ENCODE measurements at places on chromosomes 6 and 20.

- no peak for DNase-seq
Measured at GRCh38 chr6:15250187-15251168, 4.6 kb downstream of the JARID2 start.

DNA sequence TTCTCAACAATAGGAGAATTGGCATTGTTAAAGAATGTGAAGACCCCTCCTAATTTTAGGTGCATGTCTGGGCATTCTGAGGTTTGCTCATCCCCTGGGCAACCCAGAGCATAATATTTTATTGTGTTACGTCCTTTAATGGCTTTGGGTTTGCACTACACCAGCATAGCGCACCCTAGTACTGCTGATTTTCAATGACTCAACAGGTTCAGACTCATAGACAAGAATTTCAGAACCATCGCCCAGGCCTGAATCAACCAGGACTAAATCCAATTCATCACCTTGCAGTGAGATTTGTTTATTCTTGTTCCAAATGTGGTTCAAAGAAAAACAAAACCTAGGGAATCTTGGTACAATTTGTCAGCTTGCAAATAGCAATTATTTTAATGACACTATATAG lies 137.8 kb upstream of the PHACTR1 start:
- no peak for DNase-seq

GRCh38 chr6:69631552-69632346 lies 165.1 kb downstream of the LMBRD1 start:
- no peak for DNase-seq

GRCh38 chr20:54350415-54350814 lies 125.0 kb upstream of the DOK5 start:
- peak; percentile 14 for DNase-seq

GRCh38 chr6:14711056-14711703 lies 534.7 kb upstream of the JARID2 start:
- DNase-seq, result peak; percentile 82

DNA sequence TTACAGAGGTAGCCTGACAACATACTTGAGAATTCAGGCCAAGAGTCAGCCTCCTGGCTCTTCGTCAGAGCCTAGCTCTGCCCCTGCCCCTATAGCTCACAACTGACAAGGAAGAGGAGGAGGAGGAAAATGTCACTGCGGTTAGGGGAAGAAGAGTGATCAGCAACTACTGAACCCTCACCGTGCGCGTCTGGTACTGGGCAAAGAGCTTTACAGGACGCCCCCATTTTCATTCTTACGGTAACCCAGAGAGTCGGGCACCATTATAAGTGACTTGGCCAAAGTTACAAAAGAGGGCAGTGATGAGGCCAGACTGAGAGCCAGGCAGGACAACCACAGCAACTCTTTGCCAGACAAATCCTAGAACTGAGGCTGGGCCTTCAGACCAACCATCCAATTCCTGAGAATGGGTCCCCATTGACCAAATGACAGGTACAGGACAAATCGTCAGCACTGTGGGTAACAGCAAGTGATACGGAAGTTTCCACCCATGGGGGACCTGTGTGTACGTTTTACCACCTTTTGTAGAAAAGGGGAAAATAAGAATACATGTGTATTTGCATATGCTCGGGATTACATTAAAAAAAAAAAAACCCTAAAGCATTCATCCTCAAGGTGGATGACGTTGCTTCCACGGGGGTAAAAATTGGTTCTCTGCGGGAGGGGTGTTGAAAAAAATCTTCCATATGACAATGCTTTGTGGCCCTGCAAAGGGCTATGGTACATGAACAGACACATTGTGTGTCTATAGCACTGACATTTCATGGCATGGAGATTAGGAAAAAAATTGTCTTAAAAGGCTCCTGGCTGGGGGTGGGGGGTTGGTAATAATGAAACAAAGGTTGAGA lies 118.0 kb downstream of the NFATC2 start:
- peak; percentile 43 for DNase-seq

DNA sequence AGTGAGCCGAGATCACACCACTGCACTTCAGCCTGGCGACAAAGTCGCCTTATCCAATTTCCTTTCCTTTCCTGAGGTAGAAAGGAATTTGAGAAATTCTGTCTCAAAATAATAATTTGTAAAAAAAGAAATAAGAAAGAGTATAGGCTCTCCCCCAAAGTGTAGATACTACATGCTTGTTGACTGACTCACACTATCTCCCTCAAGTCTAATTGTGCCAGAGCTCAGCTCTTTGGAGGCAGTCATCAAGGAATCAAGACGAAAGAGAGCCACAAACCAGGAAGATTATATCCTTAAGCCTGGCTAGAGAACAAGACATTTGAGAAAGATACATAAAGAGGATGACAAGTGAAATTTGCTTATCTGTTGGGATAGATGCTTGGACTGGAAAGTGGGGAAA lies 3.7 kb upstream of the FKBPL start:
- no peak for DNase-seq

- DNase-seq, result no peak
Measured at GRCh38 chr20:47133809-47134456, 222.6 kb downstream of the ZMYND8 start.

DNA sequence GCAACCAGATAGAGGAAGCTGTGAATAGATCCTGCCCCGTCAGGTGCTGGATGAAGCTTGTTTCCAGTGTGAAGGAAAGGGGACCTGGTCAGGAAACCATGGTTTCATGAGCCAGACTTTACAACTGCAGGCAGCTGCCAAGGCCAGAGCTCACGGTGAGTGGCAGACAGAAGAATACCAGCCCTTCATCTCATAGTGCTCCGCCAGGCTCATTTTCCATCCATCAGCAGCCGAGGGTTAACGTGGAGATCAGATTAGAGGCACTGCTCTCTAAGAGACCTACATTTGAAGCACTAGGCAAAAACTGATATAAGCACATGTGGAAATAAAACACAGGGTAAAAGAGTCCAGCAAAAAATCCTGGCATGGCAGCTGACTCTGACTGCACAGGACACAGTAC lies 172.4 kb downstream of the CD24 start:
- no peak for DNase-seq

GRCh38 chr6:82144007-82144851 lies 103.3 kb downstream of the IBTK start:
- DNase-seq, result no peak

- no peak for DNase-seq
Measured at GRCh38 chr6:122048570-122048969, 350.9 kb upstream of the HSF2 start.

DNA sequence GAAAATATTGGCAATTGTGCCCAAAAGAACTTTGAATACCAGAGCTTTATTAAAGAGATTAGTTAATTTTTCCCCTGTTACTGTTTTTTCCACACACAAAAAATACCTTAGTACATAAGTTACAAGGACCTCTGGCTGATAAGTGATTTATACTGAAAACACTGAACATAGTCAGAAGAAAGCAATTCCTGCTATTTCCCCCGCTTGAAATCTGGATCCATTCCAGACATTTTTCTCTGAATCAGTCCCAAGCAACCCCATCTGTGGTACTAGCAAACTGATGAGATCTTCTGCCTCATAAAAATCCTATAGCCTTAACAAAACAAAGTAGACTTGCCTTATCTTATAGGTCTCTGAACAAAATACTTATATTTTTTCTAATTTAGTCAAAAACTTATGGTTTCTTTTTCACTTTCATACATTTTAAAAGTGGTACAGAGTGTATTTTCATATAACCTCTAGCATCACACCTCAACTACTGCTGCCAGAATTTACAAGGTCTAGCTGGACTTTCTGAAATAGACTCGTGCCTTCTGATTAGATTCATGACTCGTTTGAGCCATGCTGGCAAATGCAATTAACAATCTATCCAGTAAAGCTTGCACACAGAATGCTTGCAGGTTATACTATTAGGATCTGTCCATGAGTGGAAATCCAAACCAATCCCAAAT lies 111.9 kb downstream of the TBX18 start:
- DNase-seq, result no peak

GRCh38 chr6:45678285-45678607 lies 300.5 kb upstream of the SUPT3H start:
- no peak for DNase-seq

DNA sequence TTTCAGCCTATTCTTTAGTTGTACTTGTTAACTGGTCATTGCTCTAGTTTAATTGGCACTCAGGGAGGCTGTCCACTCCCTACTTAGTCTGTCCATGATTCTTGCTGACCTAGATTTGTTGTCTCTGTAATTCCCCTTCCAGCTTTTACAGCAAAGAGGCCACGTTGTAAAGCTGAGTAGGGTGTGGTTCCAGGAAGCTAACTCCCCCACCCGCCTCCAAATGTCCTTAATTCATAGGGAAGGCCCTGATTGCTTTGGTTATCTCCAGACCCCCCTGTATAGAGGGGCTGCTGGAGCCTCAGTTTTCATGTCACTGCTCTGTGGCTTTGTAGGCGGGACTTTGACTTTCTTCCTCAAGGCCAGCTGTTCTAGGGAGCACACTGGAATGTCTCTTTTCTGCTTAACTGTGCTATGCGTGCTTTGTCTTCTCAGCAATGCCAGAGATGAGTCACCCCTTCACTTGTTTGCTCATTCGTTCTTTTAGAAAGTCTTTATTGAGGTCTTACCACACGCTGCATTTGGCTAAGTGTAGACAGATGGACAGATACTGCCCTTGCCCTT lies 175.1 kb upstream of the JAG1 start:
- no peak for DNase-seq

- no peak for DNase-seq
Measured at GRCh38 chr6:99195986-99196655, 153.4 kb downstream of the FAXC start.

DNA sequence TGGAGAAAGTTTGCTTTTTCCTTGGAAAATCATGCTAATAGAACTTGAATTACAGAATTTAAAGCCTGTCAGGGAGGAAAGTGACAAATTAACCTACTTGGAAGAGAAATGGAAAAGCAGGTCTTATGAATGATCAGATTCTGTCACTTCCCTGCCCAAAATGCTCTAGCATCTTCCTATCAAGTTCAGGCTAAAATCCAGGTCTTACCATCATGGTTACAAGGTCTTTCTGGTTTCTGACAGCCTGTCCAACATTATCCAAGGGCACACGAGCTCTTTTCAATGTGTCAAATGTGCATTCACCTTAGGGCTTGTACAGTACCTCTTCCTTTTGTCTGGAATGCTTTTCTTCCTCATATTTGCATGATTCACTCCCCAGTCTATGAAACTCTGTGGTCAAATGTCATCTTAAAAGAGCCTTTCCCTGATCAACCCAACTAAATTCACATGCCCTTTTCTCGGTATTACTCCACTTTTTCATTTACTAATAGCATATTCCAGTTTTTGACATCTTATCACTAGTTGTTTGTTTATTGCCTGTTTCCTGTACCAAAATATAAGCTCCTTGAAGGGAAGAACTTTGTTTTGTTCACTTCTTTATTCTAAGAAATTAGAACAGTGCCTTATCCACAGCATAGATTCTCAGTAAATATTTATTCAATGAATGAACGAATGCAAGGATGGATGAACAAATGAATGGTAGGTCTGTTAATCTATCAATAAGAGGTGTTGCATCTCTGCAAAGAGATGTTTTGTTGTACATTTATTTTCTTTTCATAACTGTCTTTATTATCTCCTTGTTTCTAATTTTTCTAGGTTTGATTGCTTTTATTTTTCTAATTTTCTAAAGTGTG lies 139.5 kb downstream of the BCAS1 start:
- DNase-seq, result no peak

DNA sequence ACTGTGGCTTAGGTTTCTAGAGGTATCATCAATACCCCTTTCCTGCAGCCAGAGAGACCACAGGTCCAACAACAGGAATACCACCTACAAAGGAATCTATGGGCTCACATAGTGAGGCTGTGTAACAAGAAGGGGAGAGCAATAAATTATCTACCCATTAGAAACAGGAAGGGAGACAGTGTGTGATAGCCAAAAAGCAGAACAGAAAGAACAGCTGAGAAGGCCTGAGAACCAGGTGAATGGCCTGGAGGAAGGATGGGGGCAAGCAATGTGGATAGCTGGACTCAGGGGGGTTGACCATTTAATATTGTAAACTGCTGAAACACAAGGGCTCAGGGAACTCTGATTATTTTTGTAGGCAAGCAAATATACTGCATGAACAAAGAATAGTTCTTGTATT lies 628.2 kb downstream of the COL12A1 start:
- no peak for DNase-seq

- DNase-seq, result no peak
Measured at GRCh38 chr6:23111984-23112383, 542.6 kb downstream of the HDGFL1 start.

DNA sequence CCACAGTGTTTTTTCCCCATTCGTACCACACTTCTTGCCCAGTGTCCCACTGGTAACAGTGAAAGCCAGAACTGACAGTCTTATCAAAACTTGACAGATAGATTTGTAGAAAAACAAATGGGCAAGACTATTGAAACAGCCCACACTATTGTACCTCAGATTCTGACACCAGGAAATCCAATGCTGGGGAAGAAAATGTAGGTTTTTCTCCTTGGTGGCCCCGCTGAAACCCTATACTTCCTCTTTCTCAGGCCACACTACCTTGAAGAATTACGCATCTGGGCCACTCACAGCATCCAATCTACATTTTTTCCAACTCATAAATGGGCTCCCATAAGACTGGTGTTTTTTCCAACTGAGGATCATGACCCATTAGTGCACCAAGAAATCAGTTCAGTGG lies 90.9 kb upstream of the HDDC2 start:
- no peak for DNase-seq

- DNase-seq, result no peak
Measured at GRCh38 chr20:1121429-1121828, 3.0 kb downstream of the PSMF1 start.

GRCh38 chr6:148824960-148825359 lies 78.1 kb downstream of the UST start:
- no peak for DNase-seq

DNA sequence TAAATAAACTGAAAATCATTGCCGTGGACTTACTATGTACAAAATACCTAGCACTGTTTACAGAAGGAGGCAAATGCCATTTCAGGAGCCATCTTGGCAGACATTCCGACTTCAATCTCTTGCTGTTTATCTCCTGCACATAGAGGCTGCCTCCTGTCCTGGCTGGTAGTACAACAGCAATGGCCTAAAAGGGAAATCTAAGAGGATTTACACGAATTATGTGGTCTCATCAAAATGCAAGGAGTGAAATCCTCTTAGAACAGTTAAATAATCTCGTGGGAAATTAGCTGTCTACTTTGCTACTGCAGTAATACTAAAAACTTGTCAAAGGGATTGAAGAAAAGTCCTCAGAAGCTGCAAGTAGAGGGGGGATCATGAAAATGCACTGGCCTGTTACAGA lies 82.2 kb upstream of the SLC2A12 start:
- DNase-seq, result no peak

- DNase-seq, result no peak
Measured at GRCh38 chr6:43842231-43842794, 72.3 kb downstream of the VEGFA start.

DNA sequence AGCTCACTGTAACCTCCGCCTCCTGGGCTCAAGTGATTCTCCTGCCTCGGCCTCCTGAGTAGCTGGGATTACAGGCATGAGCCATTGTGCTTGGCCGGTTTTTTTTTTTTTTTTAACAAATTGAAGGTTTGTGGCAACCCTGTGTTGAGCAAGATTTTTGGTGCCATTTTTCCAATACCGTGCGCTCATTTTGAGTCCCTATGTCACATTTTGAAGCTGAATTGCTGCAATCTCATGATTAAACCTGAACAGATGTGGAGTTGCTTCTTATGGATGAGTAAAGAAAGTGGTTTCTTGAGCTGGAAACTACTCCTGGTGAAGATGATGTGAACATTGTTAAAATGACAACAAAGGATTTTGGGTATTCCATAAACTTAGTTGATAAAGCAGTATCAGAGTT lies 16.6 kb downstream of the SASH1 start:
- no peak for DNase-seq
